ENCODE measurements at places on chromosomes 5 and 9. TPM values are rescaled to one million over a fixed set of nuclear protein-coding genes. Genes with fewer than 3 reads are reported as not detected.

DNA sequence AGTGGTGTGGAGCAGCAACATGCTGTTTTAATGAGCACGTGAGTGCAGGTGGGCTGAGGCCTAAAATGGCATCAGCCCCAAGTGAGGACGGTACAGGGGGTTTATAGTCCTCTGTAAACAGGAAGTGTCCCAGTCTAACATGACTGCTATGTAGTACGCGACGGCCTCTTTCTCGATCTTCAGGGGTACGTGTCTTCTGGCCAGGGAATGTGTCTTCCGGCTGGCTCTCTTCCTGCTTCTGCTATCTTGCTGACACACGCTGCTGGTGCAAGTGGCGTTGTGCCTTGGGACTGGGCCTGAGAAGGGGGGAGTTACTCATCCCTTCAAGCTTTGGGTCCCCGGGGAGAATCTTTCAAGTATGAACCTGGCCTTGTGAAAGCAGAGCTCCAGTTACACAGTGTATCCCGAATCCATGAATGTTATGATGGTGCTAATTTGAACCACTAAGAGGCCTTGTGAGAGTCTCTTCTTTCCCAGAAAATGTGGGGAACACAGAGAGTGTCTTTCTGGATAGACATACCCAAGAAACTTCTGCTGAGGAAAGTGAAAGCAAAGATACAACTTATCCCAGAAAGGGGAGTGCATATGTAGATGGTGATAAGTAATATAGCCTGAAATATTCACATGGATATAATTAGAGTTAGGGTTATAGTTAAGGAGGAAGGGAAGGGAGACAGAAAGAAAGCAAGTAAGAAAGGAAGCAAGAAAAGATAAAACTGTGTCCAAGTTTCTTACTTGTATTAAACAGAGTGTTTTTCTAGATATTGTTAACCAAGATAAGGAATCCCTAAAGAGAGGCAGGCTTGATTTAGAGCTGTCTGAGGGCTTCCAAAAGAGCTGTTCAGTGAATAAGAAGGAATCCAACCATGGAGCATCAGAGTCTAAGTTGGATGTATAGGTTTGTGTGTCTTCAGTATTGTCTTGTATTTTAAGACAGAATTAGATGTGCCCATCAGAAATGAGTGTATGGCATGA, 35.5 kb upstream of the ANXA2R start:
- peak; percentile 50 for DNase-seq
- no peaks in the 10 kb centered on the region for H3K27me3 ChIP-seq
- H3K27ac ChIP-seq: peak overlapping the region; percentile 17

Gene COL27A1
- total RNA-seq: 25.7 TPM

DNA sequence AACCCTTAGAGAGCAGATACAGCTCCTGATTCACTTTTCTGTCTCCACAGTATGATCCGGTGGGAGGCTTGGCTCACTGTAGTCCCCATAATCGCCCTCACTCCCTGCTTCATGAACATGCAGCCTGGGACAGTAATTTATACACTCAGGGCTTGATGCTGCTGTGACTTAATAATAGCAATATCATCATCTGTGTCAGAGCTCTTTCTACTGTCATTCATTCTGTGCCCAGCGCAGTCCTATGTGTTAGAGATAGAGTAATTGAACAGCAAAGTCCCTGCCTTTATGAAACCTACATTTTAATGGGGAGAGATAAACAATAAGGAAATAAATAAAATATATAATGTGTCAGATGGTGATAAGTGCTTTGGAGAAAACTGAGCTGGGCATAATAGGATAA, 2.8 kb upstream of the HEMGN start:
- DNase-seq: no peak
- H3K4me1 ChIP-seq: no peaks in the 10 kb centered on the region
- no peak overlapping the region for H3K4me3 ChIP-seq
- H3K27ac ChIP-seq: no peak overlapping the region
- no peaks in the 10 kb centered on the region for H3K36me3 ChIP-seq
- H3K27me3 ChIP-seq: no peaks in the 10 kb centered on the region

Gene PCDHB11
- 4.0 TPM for total RNA-seq

- no peak overlapping the region for H3K4me3 ChIP-seq
- peaks cover 14% of the 10 kb centered on the region for H3K4me1 ChIP-seq
- no peaks in the 10 kb centered on the region for H3K36me3 ChIP-seq
These were observed 65.2 kb upstream of the RNU6ATAC start for GRCh38 chr9:134229466-134230091.

DNA sequence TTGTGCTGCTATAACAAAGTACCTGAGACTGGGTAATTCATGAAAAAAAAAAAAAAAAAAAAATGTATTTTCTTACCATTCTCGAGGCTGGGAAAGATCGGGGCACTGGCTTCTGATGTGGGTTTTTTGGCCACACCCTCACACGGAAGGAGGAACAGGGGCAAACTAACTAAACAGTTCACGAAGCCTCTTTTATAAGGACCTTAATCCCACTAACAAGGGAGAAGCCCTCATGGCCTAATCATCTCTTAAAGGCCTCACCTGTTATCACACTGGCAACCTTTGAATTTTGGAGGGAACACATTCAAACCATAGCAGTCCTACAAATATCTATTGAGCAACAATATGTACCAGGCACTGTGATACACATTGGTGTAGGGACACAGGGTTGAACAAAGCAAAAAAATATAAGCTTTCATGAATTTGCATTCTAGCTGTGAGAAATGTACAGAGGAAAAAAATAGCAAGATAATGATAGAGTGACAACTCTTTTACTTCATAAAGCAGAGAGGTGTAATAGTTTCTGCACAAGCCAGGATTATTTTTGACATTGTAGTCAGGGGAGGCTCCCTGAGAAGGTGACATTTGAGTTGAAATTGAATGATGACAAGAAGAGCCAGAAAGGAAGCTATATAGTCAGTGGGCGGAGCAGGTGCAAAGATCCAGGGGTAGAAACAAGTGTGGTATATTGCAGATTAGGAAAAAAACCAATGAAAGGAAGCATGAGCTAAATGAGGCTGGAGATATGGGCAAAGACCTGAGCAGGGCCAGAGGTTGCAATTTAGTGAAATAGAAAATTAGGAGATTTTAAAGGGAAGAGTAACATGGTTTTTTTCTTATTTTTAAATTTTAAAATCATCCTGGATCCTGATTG, 68.1 kb upstream of the GRAMD2B start:
- H3K4me1 ChIP-seq: no peaks in the 10 kb centered on the region
- DNase-seq: no peak
- no peaks in the 10 kb centered on the region for H3K27me3 ChIP-seq
- no peak overlapping the region for H3K27ac ChIP-seq
- H3K4me3 ChIP-seq: no peak overlapping the region

Gene DNAJA1
- 146 TPM for total RNA-seq

Gene CATSPER3
- 11.8 TPM for total RNA-seq

DNA sequence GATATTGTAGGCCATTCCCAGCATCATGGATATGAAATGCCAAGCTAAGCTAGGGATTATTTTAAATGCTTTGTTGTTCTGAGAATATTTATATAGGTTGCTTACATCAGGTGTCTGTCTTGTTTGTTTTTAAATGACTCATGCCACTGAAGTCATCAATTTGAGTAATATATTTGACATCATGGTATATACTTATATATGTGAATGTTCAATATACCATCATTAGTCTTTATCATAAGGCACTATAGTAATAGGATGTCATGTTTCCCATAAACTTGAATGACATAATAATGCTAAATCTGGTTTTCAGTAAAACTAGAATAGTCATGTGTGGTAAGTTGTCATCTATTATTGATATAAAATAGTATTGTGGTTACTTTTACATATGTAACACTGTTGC, 13.1 kb downstream of the C9orf85 start:
- H3K36me3 ChIP-seq: no peaks in the 10 kb centered on the region
- no peaks in the 10 kb centered on the region for H3K27me3 ChIP-seq
- no peak overlapping the region for H3K27ac ChIP-seq

DNA sequence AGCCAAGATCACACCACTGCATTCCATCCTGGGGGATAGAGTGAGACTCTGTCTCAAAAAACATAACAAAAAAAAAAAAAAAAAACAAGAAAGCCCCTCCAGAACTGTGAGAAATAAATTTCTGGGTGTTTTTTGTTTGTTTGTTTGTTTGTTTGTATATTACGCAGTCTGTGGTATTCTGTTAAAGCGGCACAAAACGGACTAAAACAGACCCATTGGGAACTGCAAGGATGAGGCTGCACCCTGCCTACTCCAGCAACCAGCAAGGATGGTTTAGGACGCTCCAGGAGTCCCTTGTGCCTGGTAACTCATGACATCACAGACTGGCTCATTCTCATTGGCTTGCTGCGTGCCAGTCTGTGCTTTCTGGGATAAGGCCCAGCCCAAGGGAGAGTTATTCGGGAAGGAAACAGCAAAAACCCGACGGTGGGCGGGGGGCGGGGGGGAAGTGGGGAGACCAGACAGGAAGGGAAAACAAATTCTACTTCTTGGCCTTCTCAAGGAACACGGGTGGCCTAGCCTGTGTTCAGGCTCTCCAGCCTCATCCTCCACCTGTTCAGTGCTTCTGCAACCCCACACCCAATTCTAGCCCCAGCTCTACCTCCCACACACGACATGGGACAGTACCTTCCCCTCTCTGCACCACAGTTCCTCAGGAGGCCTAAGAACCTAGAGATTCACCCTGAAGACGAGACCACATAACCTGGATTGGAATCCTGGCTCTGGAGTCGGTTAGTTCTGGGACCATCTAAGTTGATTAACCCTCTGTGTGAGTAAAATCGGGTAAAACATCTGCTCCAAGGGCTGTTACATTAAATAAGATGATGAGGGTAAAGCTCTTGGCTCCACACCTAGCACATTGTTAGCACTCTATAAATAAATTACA, 2.8 kb downstream of the CD74 start:
- no peaks in the 10 kb centered on the region for H3K27me3 ChIP-seq
- H3K36me3 ChIP-seq: no peaks in the 10 kb centered on the region
- DNase-seq: peak; percentile 91
- peaks cover 11% of the 10 kb centered on the region for H3K4me1 ChIP-seq

GRCh38 chr9:127976498-127976897, 4.3 kb downstream of the EEIG1 start:
- peak overlapping the region; percentile 89 for H3K4me3 ChIP-seq
- no peaks in the 10 kb centered on the region for H3K36me3 ChIP-seq
- H3K27ac ChIP-seq: peak overlapping the region; percentile 78

GRCh38 chr9:16030528-16031185, 477.8 kb downstream of the CCDC171 start:
- H3K4me3 ChIP-seq: no peak overlapping the region

DNA sequence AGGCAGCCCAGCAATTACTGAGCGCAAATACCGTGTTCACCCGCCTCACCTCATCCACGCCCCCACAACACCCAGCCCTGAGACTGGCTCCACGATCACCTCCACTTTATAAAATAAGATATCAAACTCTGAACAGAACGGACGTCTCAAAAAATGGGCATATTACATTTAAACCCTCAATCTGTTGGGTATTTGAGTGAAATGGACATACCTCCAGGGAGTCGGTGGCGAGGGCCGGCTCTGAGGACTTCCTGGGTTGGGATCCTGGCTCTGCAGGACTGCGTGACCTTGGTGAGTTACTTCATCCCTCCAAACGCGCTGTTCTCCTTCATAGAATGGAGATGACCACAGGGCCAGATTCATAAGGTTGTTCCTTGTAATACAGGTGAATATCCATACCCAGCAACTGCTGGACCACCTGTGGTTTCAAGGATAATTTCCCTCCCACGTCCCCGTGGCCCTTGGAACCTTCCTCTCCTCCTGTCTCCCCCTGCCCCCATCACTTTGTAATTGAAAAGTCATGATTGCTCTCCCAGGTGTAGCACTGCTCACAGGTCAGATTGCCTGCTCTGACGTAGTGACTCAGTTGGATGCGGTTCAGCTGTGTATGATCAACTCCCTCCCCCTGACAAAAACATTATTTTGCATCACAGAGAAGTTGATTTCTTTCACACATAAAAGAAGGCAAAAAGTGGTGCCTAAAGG, 135.6 kb downstream of the KCNIP1 start:
- no peak overlapping the region for H3K4me3 ChIP-seq
- no peak overlapping the region for H3K27ac ChIP-seq
- no peak for DNase-seq
- H3K36me3 ChIP-seq: no peaks in the 10 kb centered on the region
- H3K4me1 ChIP-seq: peaks cover 1% of the 10 kb centered on the region

DNA sequence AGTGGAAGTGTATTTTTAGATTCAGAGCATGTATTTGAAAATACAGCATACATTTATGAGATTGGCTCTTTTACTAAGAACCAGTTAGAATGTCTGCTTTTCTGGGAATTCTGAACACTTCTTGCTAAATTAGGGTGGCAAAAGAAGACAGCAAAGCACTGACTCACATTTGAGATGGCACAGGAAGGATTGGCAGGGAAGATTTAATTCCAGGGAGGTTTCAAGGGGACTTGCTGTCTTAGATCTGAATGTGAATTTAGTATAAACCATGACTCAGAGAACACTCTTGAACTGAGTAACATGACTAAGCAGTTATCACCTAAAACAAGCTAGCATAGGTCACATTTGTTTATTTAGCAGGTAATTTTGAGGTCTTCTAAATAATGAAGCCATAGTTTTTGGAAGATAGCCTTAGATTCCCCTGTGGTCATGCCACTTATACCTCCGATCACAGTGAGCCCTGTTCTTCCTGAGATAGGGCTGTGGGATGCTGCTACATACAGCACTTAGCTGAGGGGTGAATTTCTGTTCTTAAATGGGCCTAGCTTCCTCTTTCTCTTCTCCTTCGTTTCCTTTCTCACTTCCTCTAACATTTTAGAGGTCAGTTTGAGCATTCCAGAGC, 173.8 kb downstream of the PCSK1 start:
- H3K27me3 ChIP-seq: no peaks in the 10 kb centered on the region
- DNase-seq: no peak
- no peaks in the 10 kb centered on the region for H3K36me3 ChIP-seq
- H3K4me3 ChIP-seq: no peak overlapping the region
- no peak overlapping the region for H3K27ac ChIP-seq
- H3K4me1 ChIP-seq: no peaks in the 10 kb centered on the region

Gene KCNMB1
- 3.1 TPM for total RNA-seq

- H3K27me3 ChIP-seq: no peaks in the 10 kb centered on the region
- H3K36me3 ChIP-seq: no peaks in the 10 kb centered on the region
- no peak overlapping the region for H3K4me3 ChIP-seq
- DNase-seq: no peak
- H3K4me1 ChIP-seq: peaks cover 17% of the 10 kb centered on the region
These were observed 67.8 kb upstream of the GARNL3 start for GRCh38 chr9:127196826-127197145.

DNA sequence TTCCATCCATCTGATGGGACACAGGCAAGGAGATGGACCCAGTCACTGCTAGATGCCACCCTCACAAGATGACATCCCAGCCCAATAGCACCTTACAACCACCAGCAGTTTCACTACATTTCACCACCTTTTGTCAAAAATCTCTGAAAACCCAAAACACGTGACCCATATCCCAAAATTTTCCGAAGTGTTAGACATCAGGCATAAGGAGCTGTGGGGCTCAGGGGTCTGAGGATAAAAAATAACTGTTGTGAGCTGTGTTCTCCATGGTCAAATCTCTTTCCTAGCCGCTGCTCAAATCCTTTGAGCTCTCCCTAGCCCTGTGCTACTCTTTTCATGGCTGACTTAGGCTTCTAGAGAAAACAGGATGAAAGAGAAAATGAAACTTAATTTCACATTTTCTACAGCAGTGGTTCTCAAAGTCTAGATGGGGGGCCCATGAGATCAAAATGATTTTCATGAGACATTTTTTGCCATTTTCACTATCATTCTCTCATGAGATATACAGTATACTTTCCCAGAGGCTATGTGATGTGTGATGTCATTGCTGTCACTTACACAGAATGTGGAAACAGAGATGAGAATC, 40.7 kb downstream of the TIMD4 start:
- no peak for DNase-seq
- no peak overlapping the region for H3K4me3 ChIP-seq
- peaks cover 5% of the 10 kb centered on the region for H3K4me1 ChIP-seq
- H3K27me3 ChIP-seq: no peaks in the 10 kb centered on the region
- no peaks in the 10 kb centered on the region for H3K36me3 ChIP-seq
- no peak overlapping the region for H3K27ac ChIP-seq

- H3K27me3 ChIP-seq: no peaks in the 10 kb centered on the region
- no peaks in the 10 kb centered on the region for H3K36me3 ChIP-seq
- no peak for DNase-seq
- H3K4me3 ChIP-seq: no peak overlapping the region
- H3K4me1 ChIP-seq: no peaks in the 10 kb centered on the region
These were observed 185.4 kb downstream of the EBF1 start for GRCh38 chr5:158914008-158915000.
